ENCODE measurements at places on chromosomes 3 and 15. TPM values are rescaled to one million over a fixed set of nuclear protein-coding genes. Genes with fewer than 3 reads are reported as not detected.

LSAMP gene
- not detected for total RNA-seq

ST8SIA2 gene
- not detected for total RNA-seq

IGSF11 gene
- total RNA-seq: not detected

PXK gene
- 50.7 TPM for total RNA-seq

CHRM5 gene
- not detected for total RNA-seq

FGD5 gene
- total RNA-seq: not detected

DNA sequence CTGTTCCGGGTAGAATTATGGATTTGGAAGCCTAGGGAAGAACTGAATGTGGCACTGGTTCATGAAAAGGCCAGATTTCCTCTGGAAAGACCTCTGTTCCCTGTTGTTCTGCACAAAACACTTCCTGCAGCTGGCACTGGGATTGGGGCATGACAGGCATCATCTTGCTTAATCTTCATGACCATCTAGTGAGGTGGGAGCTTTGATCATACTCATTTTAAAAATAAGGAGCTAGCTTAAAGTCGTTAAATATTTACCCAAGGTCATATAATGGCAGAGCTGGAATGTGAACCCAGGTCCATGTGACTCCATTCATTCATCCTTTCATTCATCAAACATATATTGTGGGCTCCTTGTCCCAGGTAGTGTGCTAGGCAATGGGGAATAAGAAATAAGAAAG is 40.4 kb downstream of the EBLN2 start:
- DNase-seq: no peak
- H3K27ac ChIP-seq: no peak overlapping the region
- H3K27me3 ChIP-seq: peaks cover 2% of the 10 kb centered on the region
- H3K36me3 ChIP-seq: no peaks in the 10 kb centered on the region

GRCh38 chr3:8733332-8734094 is at the start of gene CAV3:
Gene CAV3, plus strand, starts transcription at chr3:8733802. Its CDS starts 75 bp downstream, at chr3:8733877.
- no peak for DNase-seq
- no peaks in the 10 kb centered on the region for H3K27me3 ChIP-seq
- H3K36me3 ChIP-seq: no peaks in the 10 kb centered on the region
- H3K27ac ChIP-seq: no peak within 1 kb of the TSS
- no peak within 1 kb of the TSS for H3K4me3 ChIP-seq

DNA sequence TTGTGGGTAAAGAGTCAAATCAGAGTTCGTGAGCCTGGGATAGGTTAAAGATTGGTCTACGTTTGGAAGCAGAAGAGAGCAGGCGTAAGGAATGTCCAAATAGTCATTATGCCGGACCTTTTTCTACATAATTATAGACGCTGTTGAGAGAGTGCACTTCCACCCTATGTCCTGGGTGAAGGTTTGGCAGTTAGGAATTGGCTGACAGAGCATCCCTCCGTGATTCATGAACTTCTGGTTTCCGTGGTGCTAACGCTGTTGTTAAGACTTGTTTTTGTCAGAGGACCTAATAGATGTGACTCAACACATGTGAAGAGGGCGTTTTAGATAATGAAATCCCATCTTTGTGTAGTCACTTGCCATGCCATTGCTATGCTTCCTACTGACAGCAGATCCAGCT is 1.1 kb downstream of the EAF1 start:
- H3K36me3 ChIP-seq: peaks cover 70% of the 10 kb centered on the region
- DNase-seq: peak; percentile 35
- H3K27ac ChIP-seq: peak overlapping the region; percentile 90
- H3K4me3 ChIP-seq: peak overlapping the region; percentile 94

DNA sequence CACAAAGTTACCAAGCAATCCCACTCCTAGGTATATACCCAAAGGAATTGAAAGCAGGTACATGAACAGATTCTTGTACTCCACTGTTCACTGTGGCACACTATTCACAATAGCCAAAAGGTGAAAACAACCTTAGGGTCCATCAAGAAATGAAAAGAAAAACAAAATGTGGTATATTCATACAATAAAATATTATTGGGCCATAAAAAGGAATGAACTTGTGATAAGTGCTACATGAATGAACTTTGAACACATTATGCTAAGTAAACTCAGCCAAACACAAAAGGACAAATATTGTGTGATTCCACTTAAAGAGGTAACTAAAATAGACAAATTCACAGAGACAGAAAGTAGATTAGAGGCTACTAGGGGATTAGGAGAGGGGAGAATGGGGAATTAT is 55.2 kb upstream of the IMPG2 start:
- peaks cover 26% of the 10 kb centered on the region for H3K4me1 ChIP-seq
- no peaks in the 10 kb centered on the region for H3K27me3 ChIP-seq
- DNase-seq: no peak
- H3K27ac ChIP-seq: no peak overlapping the region
- H3K36me3 ChIP-seq: peaks cover 12% of the 10 kb centered on the region

DNA sequence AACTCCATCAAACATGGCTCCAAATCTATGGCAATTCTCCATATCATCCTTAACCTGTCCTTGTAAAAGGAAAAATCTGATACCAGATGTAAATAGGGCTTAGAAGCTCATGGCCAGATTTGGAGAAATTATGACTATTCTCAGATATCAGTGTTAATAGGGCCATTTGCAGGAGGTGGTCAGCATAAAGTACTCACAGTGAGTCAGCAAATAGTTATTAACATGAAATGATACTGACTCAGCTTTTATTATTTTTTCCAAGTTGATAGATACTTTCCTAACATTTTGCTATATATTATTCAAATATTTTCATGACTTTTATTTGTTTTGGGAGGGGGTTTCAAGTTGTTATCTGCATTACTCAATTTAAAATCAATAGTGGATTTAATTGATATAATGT is 255.8 kb downstream of the MFSD1 start:
- H3K36me3 ChIP-seq: no peaks in the 10 kb centered on the region
- no peak overlapping the region for H3K27ac ChIP-seq
- H3K27me3 ChIP-seq: no peaks in the 10 kb centered on the region

DNA sequence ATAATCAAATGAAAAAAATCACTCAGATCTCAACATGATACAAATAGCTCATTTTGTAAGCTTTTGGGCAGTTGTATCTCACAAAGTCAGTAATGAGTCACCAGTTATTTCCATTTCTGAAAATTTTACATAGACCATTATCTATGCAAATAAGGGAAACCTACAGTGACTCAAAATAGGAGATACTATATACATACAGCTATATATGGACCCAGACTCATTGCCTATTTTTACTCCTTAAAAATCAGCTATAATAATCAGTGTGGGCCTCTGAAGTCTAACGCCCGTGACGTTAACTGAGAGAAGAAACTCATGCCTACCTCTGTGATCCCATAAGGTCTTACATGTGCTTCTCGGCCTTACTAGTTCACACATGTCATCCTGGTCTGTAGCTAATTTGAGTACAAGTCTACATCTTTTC is 31.6 kb downstream of the LRIG1 start:
- peak overlapping the region; percentile 18 for H3K4me3 ChIP-seq
- peaks cover 73% of the 10 kb centered on the region for H3K4me1 ChIP-seq
- H3K27ac ChIP-seq: peak overlapping the region; percentile 65
- peaks cover 20% of the 10 kb centered on the region for H3K36me3 ChIP-seq
- H3K27me3 ChIP-seq: no peaks in the 10 kb centered on the region

GRCh38 chr15:48627260-48627940 is 18.1 kb downstream of the FBN1 start:
- H3K4me1 ChIP-seq: peaks cover 4% of the 10 kb centered on the region
- no peaks in the 10 kb centered on the region for H3K36me3 ChIP-seq
- H3K4me3 ChIP-seq: no peak overlapping the region
- peaks cover 4% of the 10 kb centered on the region for H3K27me3 ChIP-seq
- DNase-seq: no peak

DNA sequence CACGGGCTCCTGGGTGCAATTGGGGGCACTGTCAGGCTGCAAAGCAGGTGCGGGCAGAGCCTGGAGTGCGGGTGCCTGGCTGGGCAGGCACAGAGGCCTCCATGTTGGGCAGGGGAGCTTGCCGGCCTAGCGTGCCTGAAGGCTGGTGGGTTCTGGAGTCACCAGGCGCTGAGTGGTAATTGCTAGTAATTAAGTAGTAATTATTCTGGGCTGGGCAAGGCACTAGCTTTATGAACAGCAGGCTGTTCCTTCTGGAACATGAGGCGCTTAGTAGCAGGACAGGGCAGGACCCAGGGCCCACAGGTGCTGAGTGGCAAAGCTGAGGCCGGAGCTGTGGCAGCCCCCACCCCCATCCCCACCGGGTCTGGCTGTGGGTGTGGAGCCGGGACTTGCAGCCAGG is 25.3 kb downstream of the PLXNA1 start:
- H3K27ac ChIP-seq: no peak overlapping the region
- no peak overlapping the region for H3K4me3 ChIP-seq
- no peak for DNase-seq
- no peaks in the 10 kb centered on the region for H3K27me3 ChIP-seq
- H3K36me3 ChIP-seq: no peaks in the 10 kb centered on the region

GRCh38 chr15:52337198-52337853 is 41.7 kb upstream of the MYO5C start:
- peak overlapping the region; percentile 9 for H3K27ac ChIP-seq
- no peak for DNase-seq
- peaks cover 31% of the 10 kb centered on the region for H3K36me3 ChIP-seq
- H3K4me1 ChIP-seq: peaks cover 30% of the 10 kb centered on the region
- no peaks in the 10 kb centered on the region for H3K27me3 ChIP-seq

DNA sequence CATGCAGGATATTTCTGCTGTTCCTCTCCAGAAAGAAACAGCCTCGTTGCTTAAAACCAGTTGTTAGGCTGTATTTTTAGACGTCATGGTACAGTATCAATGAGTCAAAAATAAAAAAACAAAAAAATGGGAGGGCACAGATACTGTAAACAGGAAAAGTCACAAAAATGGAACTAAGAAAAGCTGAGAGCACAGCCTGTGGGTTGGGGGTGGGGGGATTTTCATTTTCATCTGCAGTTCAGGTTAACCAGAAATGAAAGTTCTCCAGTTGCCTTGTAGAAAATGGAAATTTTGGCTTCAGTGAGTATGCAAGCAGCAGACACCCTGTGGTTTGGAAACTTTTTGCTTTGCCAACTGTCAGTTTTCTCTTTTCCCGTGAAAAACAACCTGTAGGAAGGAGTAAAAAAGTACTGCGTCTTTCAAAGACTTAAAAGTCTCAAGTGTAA is 59.0 kb downstream of the FRMD4B start:
- H3K27ac ChIP-seq: peak overlapping the region; percentile 75
- peaks cover 27% of the 10 kb centered on the region for H3K4me1 ChIP-seq
- H3K27me3 ChIP-seq: no peaks in the 10 kb centered on the region
- H3K4me3 ChIP-seq: peak overlapping the region; percentile 59
- H3K36me3 ChIP-seq: no peaks in the 10 kb centered on the region
- peak; percentile 57 for DNase-seq

- H3K36me3 ChIP-seq: peaks cover 17% of the 10 kb centered on the region
- peak overlapping the region; percentile 93 for H3K27ac ChIP-seq
- no peaks in the 10 kb centered on the region for H3K27me3 ChIP-seq
- H3K4me1 ChIP-seq: peaks cover 20% of the 10 kb centered on the region
- peak overlapping the region; percentile 77 for H3K4me3 ChIP-seq
- DNase-seq: peak; percentile 36
Observed at GRCh38 chr3:196431181-196432136, 768 bp downstream of the UBXN7 start.

DNA sequence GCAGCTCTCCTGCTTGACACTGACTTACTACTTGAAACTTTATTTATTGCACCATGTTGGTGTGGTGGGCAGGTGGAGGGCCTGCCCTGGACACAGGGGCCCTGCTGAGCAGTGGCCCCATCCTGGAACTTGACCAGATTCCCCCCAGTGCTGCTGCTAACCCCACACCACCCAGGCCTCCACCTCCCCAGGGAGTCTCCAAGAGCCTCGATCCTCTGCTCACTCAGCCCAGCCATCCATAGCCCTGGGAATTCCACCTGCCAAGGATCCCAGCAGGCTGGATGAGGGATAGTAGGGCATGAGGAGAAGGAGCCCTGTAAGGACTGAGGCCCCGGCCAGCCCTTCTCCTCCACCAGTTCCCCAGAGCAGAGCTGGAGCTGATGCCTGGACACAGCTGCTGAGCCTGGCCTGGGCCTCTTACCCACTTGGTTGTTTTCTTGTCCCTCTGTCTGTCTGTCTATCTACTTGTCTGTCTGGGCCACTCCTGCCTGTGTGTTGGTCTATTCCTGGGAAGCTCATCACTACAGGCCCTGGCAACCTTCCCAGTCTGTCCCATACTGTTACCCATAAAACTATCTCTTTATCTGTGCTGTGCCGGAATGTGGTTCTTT is 2.8 kb downstream of the CHAC1 start:
- DNase-seq: no peak
- no peak overlapping the region for H3K27ac ChIP-seq
- peak overlapping the region; percentile 41 for H3K4me3 ChIP-seq
- peaks cover 24% of the 10 kb centered on the region for H3K36me3 ChIP-seq
- H3K27me3 ChIP-seq: no peaks in the 10 kb centered on the region
- peaks cover 46% of the 10 kb centered on the region for H3K4me1 ChIP-seq

- H3K27ac ChIP-seq: no peak overlapping the region
- H3K36me3 ChIP-seq: peaks cover 69% of the 10 kb centered on the region
- peaks cover 2% of the 10 kb centered on the region for H3K4me1 ChIP-seq
- no peak for DNase-seq
Observed at GRCh38 chr3:4794331-4794730, 184.9 kb upstream of the BHLHE40 start.

GRCh38 chr3:183688874-183689273 is 8.7 kb upstream of the YEATS2 start:
- no peak overlapping the region for H3K27ac ChIP-seq
- H3K27me3 ChIP-seq: no peaks in the 10 kb centered on the region
- no peaks in the 10 kb centered on the region for H3K36me3 ChIP-seq

GRCh38 chr15:69692342-69692741 is 239.7 kb downstream of the RPLP1 start:
- peaks cover 30% of the 10 kb centered on the region for H3K27me3 ChIP-seq
- no peak for DNase-seq

All from activated CD4-positive, alpha-beta memory T cell treated with anti-CD3 and anti-CD28 coated beads, Interleukin-2, amount 10 ng/mL, durations not matched to agents 7 days and 5 days (primary cell).